ENCODE measurements at places on chromosomes 12 and 14.

- DNase-seq = no peak
Measured at GRCh38 chr12:14846876-14847580, 3.7 kb upstream of the ART4 start.

DNA sequence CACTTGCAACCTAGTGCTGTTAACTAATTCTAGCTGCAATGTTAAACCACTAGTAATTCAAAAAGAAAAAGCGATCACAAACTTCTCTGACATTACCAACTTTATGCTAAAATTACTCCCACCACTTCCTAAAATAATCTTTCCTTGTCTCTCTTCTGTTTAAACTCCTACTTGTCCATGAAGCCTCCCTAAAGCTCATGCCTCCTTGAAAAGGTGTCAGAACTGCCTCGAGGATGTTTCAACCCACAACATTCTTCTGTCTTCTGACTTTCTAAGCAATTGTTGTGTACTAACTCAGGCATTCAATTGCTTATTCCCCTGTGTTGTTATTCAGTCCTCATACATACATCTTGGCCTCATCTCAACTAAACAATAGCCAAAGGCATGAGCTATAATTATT lies 5.9 kb downstream of the GNPTAB start:
- no peak for DNase-seq

GRCh38 chr12:18054925-18055619 lies 34.9 kb downstream of the RERGL start:
- DNase-seq = no peak

DNA sequence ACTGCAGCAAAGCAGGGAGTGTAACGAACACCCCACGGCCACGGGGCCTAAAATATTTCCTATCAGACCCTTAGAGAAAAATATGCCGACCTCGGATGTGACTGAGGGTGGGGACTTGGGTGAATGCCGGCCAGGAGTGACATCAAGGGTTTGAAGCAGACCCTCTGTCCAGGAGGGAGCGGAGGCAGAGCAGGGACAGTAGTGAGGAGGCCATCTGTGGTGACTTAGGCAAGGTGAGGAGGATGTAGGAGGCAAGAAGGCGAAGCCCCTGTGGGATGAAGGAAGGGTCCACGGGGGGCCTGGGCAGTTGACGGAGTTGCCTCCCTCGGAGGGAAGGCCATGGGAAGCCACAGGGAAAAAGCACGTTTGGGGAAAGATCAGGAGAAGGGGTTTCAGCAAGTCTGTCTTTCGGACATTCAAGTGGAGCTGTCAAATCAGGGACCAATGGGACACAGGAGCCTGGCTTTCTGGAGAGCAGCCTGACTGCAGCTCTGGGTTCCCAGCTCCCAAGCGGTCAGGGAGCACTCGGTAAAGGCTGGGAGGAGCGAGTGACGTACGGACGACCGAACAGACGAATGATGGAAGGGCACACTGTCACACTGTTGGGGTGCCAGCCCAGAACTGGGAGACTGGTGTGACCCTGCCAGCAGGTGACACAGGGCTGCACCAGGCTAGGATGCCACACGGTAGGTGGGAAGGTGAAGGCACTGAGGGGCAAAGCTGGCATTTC lies 74.3 kb downstream of the MOK start:
- DNase-seq = no peak

GRCh38 chr12:119060847-119061796 lies 79.8 kb downstream of the SRRM4 start:
- DNase-seq = no peak

DNA sequence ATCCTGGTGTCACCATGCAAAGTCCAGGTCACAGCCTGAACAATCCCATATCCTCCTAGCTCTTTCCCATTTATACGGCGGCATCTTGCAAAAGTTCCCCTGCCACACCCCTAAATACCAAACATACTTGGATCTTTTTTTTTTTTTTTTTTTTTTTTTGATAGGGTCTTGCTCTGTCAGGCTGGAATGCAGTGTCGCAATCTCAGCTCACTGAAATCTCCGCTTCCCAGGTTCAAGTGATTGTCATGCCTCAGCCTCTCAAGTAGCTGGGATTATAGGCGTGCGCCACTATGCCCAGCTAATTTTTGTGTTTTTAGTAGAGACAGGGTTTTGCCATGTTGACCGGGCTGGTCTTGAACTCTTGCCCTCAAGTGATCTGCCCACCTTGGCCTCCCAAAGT lies 451.3 kb downstream of the GLT1D1 start:
- no peak for DNase-seq

GRCh38 chr12:123151457-123152454 lies 866 bp upstream of the PITPNM2 start:
- no peak for DNase-seq

- DNase-seq = no peak
Measured at GRCh38 chr14:71359823-71360222, 452.6 kb downstream of the PCNX1 start.

DNA sequence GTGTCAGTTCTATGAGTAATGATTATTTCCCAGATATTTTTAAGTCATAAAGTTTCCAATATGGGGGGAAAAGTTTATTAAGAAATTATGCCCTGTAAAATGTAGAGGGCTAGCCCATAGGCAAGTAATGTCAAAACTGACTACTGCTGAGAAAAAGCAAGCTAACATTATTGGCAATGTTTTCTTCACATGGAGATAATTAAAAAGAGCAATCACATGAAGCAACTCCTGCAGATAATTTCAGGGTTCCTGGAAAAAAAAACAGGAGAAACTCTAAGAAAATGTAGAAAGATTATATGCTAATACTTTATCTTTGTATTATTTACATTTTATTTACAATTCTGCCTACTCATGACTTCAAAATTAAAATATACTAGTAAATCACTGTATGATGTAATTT lies 39.8 kb downstream of the PPP1R12A start:
- no peak for DNase-seq

GRCh38 chr14:88729159-88729558 lies 63.6 kb downstream of the EML5 start:
- DNase-seq = no peak

GRCh38 chr12:45017916-45018315 lies 33.0 kb downstream of the DBX2 start:
- no peak for DNase-seq

- DNase-seq = no peak
Measured at GRCh38 chr14:67500981-67501380, 12.5 kb upstream of the TMEM229B start.

- DNase-seq = no peak
Measured at GRCh38 chr12:51868821-51869495, 18.9 kb upstream of the ANKRD33 start.

All from CD4-positive, alpha-beta T cell treated with Interferon alpha-2 for 1 hour (primary cell).